CD8-positive, alpha-beta memory T cell (primary cell): ENCODE measurements at places on chromosomes 13 and 19. TPM values are rescaled to one million over a fixed set of nuclear protein-coding genes. Genes with fewer than 3 reads are reported as not detected.
A peak's percentile ranks its signal among the peaks of the same experiment; 100 is the strongest.

DNA sequence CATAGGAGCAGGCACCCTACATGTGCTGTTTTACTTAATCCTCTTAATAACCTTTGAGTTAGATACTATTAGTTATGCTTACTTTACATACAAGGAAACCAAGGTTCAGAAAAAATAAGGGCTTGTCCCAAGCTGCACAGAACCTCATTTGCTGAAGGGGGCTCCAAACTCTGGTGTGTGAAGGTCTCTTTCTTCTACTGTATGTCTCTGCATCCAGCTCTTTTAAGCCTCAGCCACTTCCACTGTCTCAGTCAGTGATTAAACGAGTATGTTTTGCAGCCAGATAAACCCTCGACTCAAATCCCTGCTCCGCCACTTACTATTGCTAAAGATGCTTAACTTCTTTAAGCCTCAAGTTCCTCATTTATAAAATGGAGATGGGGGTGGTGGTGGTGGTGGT lies 112.4 kb upstream of the WASF3 start:
- no peak for DNase-seq

DNA sequence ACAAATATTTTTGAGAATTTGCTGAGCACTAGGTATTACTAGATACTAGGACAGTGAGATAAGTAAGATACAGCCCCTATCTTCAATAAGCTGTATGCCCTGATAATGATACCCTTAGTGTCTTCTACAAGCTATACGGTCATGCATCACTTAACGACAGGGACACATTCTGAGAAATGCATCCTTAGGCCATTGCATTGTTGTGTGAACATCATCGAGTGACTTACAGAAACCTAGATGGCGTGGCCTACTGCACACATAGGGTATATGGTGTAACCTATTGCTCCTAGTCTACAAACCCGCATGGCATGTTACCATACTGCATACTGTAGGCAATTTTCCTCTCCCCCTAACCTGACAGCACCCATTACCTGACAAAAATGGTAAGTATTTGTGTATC lies 64.9 kb downstream of the LRCH1 start:
- no peak for DNase-seq

GRCh38 chr19:5561559-5561958 lies 6.2 kb downstream of the TINCR start:
- DNase-seq, result no peak

GRCh38 chr13:31909864-31910551 lies 121.6 kb upstream of the FRY start:
- DNase-seq, result peak; percentile 31

GRCh38 chr19:47446534-47447469 lies 24.9 kb downstream of the SLC8A2 start:
- DNase-seq, result no peak

GRCh38 chr13:75395066-75395465 lies 86.9 kb downstream of the TBC1D4 start:
- no peak for DNase-seq

DNA sequence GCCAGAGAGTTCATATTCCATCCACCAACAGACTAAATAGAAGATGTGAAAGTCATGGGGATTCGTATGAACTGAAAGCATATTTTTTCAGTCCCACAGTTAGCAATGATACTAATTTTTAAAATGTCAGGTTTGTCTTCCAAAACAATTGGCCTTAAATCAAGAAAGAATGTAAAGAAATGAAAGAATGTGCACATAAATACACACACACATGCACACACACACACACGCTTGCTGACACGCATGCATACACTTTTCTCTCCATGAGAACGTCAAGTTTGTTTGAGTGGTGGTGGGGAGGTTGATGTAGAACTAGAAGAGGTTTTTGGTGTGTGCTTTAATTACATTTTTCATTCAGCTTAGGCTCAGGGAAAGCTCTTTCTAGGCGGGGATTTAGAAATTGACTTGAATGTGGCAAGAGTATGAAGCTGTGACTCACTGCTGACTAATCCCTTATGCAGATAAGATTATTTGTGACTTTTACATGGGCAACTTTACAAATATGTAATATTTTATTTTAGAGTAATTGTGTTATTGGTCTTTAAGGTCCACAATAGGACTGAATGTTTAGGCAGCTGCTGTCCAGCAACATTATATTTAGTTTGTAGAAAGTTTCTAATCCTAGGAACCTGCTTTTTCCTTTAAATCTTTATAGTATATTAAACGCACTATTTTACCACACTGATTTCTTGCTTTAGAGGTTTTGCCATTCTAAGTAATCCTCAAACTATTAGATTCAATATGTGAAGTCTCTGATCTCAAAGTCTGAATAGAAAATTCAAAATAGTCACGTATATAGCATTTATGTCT lies 18.8 kb downstream of the FLT1 start:
- DNase-seq, result no peak

DNA sequence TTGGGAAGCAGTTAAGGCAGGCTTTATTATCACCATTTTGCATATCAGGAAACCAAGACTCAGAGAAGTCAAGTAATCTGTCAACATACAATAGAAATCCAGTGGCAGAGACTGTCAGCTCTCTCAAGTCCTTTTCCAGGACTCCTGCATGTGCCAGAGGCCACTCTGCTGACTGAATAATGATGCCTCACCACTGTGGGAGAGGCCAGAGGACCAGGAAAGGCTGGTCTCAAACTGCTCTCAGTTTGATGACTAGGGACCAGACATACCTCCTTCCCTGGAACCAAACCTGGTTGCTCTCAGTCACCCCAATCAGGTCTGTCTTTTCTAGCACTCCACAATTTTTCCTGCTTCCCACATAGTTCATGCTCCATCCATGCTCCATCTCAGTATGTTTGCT lies 8.0 kb downstream of the RNASEH2B start:
- DNase-seq, result no peak

Gene NTN5
- 0.11 TPM for total RNA-seq

Gene EBI3
- 14.8 TPM for total RNA-seq

Gene RGS9BP
- total RNA-seq, result 0.20 TPM

Gene GPR18
- total RNA-seq, result 16.2 TPM

Gene LGALS7B
- total RNA-seq, result not detected
